ENCODE measurements at places on chromosomes 12 and 14. TPM values are rescaled to one million over a fixed set of nuclear protein-coding genes. Genes with fewer than 3 reads are reported as not detected.

C12orf50 gene
- not detected for total RNA-seq

KRT79 gene
- total RNA-seq = not detected

PTCSC3 gene
- total RNA-seq = not detected

CCDC38 gene
- total RNA-seq = not detected

PACS2 gene
- total RNA-seq = 79.9 TPM

LMO3 gene
- total RNA-seq = 55.1 TPM

JPH4 gene
- total RNA-seq = 0.27 TPM

PAPLN gene
- 15.7 TPM for total RNA-seq

COA8 gene
- total RNA-seq = 1.5 TPM

NR4A1 gene
- total RNA-seq = 65.9 TPM

SUOX gene
- 45.3 TPM for total RNA-seq

KCNK10 gene
- total RNA-seq = 7.4 TPM

OVCH1 gene
- 0.37 TPM for total RNA-seq

FGF23 gene
- not detected for total RNA-seq

KLRF1 gene
- not detected for total RNA-seq

FOXG1 gene
- not detected for total RNA-seq

P2RX2 gene
- total RNA-seq = not detected

SLC17A8 gene
- 5.4 TPM for total RNA-seq

RAB2B gene
- total RNA-seq = 24.5 TPM

FLVCR2 gene
- 6.2 TPM for total RNA-seq

PTGER2 gene
- 9.4 TPM for total RNA-seq

PLCZ1 gene
- not detected for total RNA-seq

TDRD9 gene
- not detected for total RNA-seq

GDF3 gene
- total RNA-seq = not detected

SRGAP1 gene
- 16.0 TPM for total RNA-seq

BLTP3B gene
- total RNA-seq = 29.4 TPM

PLD4 gene
- total RNA-seq = not detected

CLEC4D gene
- not detected for total RNA-seq

PRH2 gene
- total RNA-seq = not detected

FSCB gene
- total RNA-seq = not detected

TAS2R42 gene
- total RNA-seq = not detected

RFLNA gene
- total RNA-seq = 19.1 TPM
